Ovary (tissue), 10 donors: ENCODE measurements at places on chromosomes 16 and 17. TPM values are rescaled to one million over a fixed set of nuclear protein-coding genes. Genes with fewer than 3 reads are reported as not detected.

Gene UNC13D
- 17.1 TPM for polyA plus RNA-seq

Gene SLC46A1
- 4.0 TPM for polyA plus RNA-seq

Gene KRTAP1-5
- 0.06 TPM for polyA plus RNA-seq

Gene DPEP3
- not detected for polyA plus RNA-seq

Gene C17orf78
- polyA plus RNA-seq, result not detected

Gene ZNF652
- 17.1 TPM for polyA plus RNA-seq
